Caki2 (cell line): ENCODE measurements at places on chromosomes 4 and X. TPM values are rescaled to one million over a fixed set of nuclear protein-coding genes. Genes with fewer than 3 reads are reported as not detected.

- DNase-seq, result peak; percentile 32
Observed at GRCh38 chr4:81030061-81030980, at the start of gene BMP3. Gene BMP3 (plus strand): TSS chr4:81030708. CDS start chr4:81031285, 577 bp downstream.

GRCh38 chrX:129115104-129115503 is 408.2 kb downstream of the SMARCA1 start:
- DNase-seq, result peak; percentile 19

GRCh38 chr4:20248155-20248558 is 3.5 kb upstream of the SLIT2 start:
- peak; percentile 28 for DNase-seq

DNA sequence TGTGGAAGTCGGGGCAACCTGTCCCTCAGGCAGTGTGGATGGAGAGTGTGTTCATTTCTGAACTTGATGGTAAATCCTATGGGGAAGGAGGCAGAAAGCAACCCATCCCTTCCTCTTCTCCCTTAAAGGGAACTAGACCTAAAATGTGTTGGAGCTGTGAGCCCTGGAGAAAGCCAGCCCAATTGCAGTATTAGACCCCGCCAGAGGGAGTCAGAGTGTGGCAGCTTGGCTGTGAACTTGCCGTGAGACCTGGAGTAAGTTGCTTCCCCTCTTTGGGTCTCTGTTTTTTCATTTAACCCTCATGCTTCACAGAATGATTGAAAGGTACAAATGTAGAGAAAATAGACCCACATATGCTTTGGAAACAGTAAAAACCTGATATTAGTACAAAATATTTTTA is 108.7 kb upstream of the PAK3 start:
- no peak for DNase-seq

The PDE6B gene
- total RNA-seq, result 7.2 and 9.4 TPM in 2 replicates

- DNase-seq, result no peak
Observed at GRCh38 chr4:124762956-124763355, 50.4 kb upstream of the ANKRD50 start.

The PCDH10 gene
- total RNA-seq, result 2.4 and 2.5 TPM in 2 replicates

DNA sequence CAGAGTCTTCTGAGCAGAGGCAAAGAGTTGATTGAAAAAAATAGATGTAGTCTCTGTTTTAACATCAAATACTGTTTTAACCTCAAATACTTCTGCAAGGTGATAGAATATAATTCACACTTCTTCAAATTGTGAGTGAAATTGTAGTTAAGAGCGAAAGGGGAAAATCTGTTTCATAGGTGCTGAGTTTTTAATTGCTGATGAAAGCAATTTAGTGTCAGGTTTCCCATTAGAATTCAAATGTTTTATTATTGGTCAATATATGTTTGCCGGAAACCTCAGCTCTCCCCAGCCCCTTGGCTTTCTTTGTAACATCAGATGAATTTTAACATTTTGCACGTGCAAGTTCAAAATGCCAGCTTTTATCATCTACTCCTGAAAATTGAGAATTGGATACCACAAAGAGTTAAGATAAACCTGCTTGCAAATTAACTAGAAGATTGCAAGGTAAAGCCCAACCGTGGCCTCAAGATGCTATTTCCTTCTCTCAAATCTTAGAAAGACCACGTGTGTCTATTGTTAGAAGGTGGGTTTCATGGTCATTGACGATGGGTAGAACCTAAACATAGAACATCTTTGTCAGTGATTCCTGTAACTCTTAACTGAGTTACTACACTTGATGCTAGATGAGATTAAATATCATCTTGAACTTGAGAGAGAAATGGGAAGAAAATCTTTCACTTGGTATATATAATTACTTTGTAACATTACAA is 1824.2 kb upstream of the TENM3 start:
- DNase-seq, result no peak

- no peak for DNase-seq
Observed at GRCh38 chr4:25755911-25756310, 100.3 kb downstream of the SLC34A2 start.

The USO1 gene
- 25.5 and 28.1 TPM in 2 replicates for total RNA-seq

- DNase-seq, result peak; percentile 71
Observed at GRCh38 chr4:13548984-13549546, 4.8 kb upstream of the NKX3-2 start.

DNA sequence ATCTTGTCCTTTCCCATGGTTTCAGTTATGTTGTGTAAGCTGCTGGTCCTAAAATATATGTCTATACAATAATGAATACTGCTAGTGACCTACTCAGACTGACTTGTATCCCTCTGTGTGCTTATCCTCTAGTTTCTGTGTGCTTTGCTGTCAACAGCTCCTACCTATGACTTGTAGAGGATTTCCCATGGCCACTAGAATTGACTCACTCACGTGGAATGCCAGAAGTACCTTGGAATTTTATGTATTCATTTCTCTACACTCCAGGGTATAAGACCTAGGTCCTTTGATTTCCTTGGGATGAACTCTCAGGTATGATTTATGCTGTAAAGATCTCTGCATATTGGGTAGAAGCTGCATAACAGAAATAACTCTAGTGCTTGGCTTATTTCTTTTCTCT is 279.9 kb upstream of the SLIT2 start:
- DNase-seq, result no peak

- peak; percentile 30 for DNase-seq
Observed at GRCh38 chr4:32789026-32789608, 2068.9 kb downstream of the PCDH7 start.

The ARL9 gene
- not detected in 2 replicates for total RNA-seq

The CLTRN gene
- total RNA-seq, result 5.8 and 6.5 TPM in 2 replicates

The PAGE4 gene
- total RNA-seq, result not detected in 2 replicates

The BEX2 gene
- total RNA-seq, result 12.2 and 15.0 TPM in 2 replicates

GRCh38 chr4:154208424-154208823 is 283.2 kb downstream of the DCHS2 start:
- DNase-seq, result no peak

GRCh38 chrX:111652719-111653118 is 28.3 kb upstream of the ALG13 start:
- DNase-seq, result no peak

The PIN4 gene
- 7.1 and 9.1 TPM in 2 replicates for total RNA-seq

- DNase-seq, result no peak
Observed at GRCh38 chrX:106611317-106611678, 480 bp upstream of the RADX start.

- DNase-seq, result no peak
Observed at GRCh38 chr4:46890056-46890455, 19.0 kb downstream of the COX7B2 start.

DNA sequence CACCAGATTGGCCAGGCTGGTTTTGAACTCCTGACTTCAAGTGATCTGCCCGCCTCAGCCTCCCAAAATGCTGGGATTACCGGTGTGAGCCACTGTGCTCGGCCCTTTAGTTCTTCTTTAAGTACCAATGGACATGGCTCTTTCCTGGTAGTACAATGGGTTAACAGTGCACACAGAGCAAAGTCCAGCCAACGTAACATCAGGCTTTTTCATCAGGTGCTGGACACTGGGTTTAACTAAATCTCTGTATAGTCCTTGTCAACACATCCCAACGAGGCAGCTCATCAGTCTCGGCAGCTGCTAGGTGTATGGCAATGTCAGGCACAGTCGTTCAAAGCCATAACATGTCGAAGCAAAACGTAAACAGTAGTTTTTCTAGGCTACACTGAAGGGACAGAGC is 93.8 kb downstream of the HDAC8 start:
- no peak for DNase-seq

DNA sequence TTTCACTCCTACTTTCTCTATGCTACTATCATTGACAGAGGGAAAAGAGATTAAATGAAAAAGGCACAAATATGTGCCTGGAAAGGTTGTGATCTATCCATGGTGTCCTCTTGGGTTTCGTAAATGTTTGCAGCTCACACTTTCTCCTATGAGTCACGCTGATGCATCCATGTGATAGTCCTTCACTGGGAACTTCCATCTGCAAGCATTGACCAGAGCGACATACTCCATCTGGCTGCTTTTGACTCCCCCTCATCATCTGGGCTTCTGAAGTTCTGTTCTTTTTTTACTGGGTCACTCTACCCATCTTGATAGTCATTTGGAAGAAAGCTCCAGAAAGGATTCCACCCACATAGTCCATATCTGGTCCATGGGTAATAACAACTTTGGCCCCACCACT is 84.7 kb upstream of the NDST3 start:
- DNase-seq, result no peak

GRCh38 chr4:152245680-152246079 is 290.2 kb downstream of the FBXW7 start:
- DNase-seq, result no peak

The GAGE2A gene
- total RNA-seq, result not detected in 2 replicates

GRCh38 chr4:57195622-57196021 is 85.4 kb upstream of the IGFBP7 start:
- DNase-seq, result no peak

The TSPAN7 gene
- total RNA-seq, result 0.17 TPM in 1 of 2 replicates, not detected in the other

The ATP1B4 gene
- total RNA-seq, result not detected in 2 replicates

GRCh38 chr4:94653095-94653649 is 104.6 kb upstream of the BMPR1B start:
- DNase-seq, result peak; percentile 69

GRCh38 chrX:52979568-52979967 is 21.2 kb upstream of the FAM156A start:
- no peak for DNase-seq

GRCh38 chrX:105765691-105766090 is 56.6 kb upstream of the NRK start:
- no peak for DNase-seq

The MSL3 gene
- 23.4 and 26.0 TPM in 2 replicates for total RNA-seq

GRCh38 chr4:106096454-106096853 is 201.2 kb downstream of the NPNT start:
- no peak for DNase-seq

DNA sequence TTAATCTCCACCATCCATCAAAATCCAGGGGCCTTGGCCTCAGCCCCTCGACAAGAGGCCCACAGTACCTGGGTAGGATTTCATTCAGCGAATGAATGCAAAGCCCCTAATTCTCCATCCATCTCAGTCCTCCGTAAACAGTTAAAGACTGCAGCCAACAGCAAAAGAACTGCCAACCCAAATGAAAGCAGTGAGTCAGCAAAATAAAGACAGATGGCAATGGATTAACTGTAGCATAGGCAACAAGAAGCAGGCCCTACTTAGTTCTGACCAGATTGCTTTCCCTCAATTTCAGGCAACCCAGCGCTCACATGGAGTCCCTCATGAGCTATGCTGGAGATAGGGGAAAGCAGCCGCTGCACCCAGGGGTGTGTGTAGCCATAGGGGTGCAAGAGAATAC is 21.4 kb downstream of the PLAC1 start:
- no peak for DNase-seq

The PGK1 gene
- 995 and 1,058 TPM in 2 replicates for total RNA-seq

- DNase-seq, result no peak
Observed at GRCh38 chr4:37216209-37216608, 28.3 kb upstream of the NWD2 start.

DNA sequence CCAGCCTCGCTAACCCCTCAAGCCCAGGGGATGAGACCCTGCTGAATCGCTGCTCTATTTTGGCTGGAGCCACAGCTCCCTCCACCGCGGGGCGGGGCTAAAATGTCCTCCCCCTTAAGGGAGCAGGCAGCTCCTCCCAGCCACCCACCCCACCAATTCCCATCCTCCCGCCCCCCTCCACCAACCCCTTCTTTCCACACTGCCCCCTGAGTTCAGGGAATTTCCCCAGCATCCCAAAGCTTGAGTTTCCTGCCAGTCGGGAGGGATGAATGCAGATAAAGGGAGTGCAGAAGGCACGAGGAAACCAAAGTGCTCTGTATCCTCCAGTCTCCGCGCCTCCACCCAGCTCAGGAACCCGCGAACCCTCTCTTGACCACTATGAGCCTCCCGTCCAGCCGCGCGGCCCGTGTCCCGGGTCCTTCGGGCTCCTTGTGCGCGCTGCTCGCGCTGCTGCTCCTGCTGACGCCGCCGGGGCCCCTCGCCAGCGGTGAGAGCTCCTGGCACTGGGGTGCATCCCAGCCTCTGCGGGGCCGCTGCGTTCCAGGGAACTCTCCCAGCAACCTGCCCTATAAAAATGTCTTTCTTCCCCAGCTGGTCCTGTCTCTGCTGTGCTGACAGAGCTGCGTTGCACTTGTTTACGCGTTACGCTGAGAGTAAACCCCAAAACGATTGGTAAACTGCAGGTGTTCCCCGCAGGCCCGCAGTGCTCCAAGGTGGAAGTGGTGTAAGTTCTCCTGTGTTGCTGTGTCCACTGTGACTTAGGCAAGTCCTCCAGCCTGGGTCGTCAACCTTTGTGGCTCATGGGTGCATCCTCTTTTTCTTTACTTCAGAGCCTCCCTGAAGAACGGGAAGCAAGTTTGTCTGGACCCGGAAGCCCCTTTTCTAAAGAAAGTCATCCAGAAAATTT is at the start of gene CXCL6:
TSS of gene CXCL6 (plus strand) at position 306 of the 907 bp plus-strand sequence. CDS start at position 379, 73 bp downstream.
- DNase-seq, result no peak

The ETDB gene
- not detected in 2 replicates for total RNA-seq

- DNase-seq, result peak; percentile 78
Observed at GRCh38 chr4:150973626-150974251, 41.3 kb downstream of the LRBA start.

DNA sequence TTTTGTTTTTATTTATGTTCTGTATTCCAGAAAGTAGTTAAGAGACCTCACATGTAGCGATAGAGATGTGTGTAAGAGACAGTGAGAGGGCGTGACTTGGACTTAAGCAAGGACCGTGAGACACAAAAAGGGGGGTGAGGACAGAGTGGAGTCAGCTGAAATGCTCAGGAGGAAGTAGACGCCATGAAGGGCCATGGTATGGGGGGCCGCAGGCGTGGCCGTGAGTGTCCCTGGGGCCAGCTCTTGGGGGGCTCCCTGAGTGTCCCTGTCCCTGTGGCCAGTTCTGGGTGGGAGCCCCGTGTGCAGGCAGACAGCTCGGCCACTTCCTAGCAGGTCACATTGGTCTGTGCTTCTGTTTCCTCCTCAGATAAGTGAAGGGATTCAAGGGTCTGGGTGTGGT is 23.0 kb upstream of the MSANTD1 start:
- no peak for DNase-seq

DNA sequence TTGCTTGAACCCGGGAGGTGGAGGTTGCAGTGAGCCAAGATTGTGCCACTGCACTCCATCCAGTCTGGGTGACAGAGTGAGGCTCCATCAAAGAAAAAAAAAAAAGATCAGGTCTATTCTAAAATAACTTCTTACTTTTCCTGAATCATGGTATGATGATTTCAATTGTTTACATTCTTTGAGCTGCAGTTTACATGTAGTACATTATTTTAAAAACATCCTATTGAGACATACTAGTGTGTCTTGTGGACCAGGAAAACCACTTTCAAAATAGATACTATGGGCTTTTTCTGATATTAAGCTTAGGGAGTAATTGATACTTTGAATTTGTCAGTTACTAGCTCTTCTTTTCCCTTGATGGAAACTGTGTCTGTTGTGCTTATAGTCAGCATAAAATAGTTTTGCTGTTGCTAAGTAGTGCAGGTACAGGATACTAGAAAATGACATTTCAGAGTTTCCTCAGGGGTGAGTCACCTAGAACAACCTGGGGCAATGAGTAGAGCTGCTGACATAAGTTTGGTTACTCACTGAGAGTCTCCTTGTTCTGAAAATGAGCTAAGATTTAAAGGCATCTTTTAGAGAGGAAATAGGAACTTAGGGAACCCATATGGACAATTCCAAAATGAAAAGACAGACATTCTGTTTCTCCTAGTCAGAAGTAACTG is 53.2 kb upstream of the C4orf54 start:
- peak; percentile 22 for DNase-seq

GRCh38 chr4:147617841-147618691 is 869 bp downstream of the TMEM184C start:
- no peak for DNase-seq

The EMCN gene
- not detected in 2 replicates for total RNA-seq
